ENCODE measurements at places on chromosomes 16 and 17.
A peak's percentile ranks its signal among the peaks of the same experiment; 100 is the strongest.

DNA sequence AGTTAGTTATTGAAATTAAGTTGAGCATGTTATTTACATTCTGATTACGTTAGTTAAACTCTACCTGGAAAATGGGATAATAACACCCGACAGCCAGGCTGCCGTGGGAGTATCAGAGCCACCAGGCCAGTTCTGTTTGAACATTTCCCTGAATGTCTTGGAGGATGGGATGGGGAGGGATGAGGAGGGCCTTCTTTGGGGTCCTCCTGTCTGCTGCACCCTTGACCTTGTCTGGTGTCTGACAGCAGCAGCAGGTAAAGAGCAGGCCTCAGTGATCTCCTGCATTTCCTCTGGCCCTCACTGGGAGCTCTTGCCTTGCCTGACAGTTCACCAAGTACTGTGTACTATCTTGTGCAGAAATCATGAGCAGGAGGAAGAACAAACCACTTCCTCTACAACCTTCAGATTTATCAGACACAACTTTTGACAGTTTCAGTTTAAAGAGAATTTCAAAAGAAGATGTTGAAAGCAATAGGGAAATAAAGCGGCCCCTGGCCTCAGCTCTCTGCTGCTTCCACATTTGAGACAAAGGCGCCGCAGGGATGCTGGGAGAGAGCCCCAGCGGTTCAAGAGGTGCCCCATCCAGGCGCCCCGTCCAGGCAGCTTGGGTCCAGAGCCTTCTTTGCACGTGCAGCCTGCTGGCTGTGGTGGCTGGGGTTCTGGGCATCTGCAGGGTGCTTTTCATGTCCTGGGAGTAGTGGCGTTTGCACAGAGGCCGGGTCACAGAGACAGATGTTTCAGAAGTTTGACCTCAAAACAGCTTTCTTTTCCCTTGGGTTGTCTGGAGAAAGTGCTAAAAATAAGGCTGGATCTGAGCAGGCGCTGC lies 25.3 kb downstream of the CMIP start:
- DNase-seq, result no peak

- DNase-seq, result no peak
Observed at GRCh38 chr17:16448490-16448889, 33.1 kb downstream of the TRPV2 start.

DNA sequence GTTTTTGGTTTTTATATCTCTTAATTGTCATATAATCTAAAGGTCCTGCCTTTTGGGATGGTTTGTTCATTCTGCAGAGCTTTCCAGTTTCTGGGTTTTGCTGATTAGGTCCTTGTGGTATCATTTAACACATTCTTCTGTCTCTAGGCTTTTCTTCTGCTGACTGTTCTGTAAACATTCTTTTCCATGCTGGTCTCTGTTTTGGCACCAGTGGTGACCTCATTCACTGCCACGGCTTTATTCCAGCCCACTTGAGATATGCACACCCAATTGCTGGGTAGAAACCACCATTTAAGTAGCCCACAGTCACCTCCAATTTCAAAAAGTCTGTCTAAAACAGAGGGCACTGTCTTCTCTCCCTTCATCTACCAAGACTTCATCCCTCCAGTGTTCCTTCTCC lies 31.1 kb upstream of the COX10 start:
- DNase-seq, result peak; percentile 2

- DNase-seq, result no peak
Observed at GRCh38 chr17:13746404-13746803, 144.7 kb upstream of the HS3ST3A1 start.

DNA sequence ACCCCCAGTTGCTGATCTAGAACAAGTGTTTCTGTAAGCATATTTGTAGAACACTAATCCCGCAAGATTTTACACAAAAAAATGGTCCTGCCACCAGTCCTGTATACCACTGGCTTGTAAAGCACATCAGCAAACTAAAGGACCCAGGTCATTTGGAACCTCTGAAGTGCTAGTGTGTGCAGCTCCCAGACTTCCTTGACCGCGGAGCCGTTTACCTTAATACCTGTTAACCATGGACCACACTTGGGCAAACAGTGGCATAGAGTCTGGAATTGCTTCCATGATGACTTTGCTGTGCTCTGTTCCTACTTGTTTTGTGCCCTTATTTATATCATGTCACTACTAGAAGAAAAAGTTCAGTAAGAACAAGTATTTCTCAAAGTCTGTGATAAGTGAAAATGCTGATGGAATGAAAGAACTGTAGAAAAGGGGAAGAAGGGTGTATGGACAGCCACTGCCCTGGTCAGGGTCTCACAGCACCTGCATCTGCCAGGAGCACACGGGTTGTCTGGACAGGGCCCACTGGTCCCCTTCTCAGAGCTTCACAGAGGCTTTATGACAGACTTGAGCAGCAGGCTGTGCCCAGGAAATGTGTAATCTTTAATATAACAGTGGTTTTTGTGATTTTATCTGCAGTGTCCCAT lies 29.3 kb downstream of the ALDH3A2 start:
- DNase-seq, result no peak

- no peak for DNase-seq
Observed at GRCh38 chr17:1315409-1315808, 35.9 kb downstream of the TRARG1 start.

DNA sequence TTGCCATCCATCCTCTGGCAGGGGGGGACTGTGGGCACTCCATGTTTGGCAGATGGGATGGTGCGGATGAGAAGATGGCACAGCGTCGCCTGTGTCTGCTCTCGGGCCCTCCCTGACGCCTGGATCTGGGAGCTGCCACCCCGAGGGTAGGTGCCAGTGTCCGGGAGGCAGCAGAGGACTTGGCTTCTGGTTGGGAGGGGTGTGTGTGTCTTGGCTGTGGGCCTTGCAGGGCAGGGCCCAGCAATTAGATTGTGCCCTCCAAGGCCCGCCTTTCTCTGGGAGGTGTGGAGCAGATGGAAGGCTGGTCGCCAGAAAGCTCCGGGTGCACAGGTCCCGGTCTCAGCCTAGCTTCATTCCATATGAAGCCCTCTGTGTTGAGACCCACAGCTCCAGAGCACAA lies 1.4 kb downstream of the RAP1GAP2 start:
- no peak for DNase-seq

- no peak for DNase-seq
Observed at GRCh38 chr17:51230306-51230705, 29.5 kb downstream of the MBTD1 start.

GRCh38 chr17:37610971-37611370 lies 1.8 kb upstream of the SYNRG start:
- no peak for DNase-seq

DNA sequence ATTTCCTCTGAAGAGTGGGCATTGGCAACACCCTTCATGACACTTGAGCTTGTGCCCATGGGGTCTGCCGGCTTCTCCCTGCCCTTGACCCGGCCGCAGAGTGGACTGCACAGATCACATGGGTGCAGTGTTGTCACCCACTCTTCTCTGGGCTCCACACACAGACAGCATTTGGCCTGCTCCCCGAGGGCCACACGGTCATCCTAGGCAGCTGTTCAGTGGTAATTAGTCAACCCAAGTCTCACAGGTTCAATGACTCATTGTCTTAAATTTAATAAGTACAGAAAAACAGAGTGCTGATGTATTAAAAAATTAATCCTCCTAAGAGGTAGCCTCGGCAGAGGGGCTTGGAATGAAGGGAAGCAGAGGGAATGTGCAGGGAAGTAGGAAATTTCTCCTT lies 204.8 kb downstream of the MSI2 start:
- DNase-seq, result peak; percentile 55

- no peak for DNase-seq
Observed at GRCh38 chr16:66036793-66037715, 329.4 kb upstream of the CDH5 start.

- no peak for DNase-seq
Observed at GRCh38 chr17:43405861-43406260, 7.1 kb downstream of the ARL4D start.

DNA sequence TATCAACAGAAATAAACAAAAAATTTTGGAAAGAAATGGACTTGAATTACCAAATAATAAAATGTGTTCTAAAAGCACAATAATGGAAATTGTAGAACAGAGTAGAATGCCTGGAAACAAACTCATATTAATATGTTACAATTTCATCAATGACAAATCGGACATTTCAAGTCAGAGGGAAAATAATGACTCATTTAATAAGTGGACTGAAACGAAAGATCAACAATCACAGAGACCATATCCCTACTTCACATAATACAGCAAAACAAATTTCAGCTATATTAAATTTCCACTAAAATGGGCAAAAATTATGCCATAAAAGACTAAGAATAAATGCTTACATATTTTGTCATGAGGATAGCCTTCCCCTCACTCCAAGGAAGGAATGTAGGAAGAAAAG lies 25.7 kb downstream of the CDYL2 start:
- no peak for DNase-seq

DNA sequence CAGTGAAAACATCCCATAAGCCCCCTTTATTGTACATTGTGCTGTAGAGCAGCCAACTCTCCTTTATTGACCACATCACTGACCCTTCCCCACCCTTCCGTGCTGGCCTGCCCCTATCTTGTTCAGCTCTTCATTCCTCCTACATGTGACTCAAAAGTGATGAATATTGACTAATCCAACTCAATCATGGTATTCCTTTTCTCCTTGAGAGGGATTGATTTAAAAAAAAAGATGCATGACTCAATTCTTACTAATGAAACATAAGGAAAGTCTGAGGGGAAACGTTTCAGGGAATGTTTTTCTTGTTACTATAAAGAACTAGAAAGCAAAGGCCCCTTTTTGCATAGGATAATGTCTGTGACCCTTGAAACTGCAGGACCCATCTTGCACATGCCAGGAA lies 125.2 kb upstream of the SOX9 start:
- DNase-seq, result peak; percentile 95

DNA sequence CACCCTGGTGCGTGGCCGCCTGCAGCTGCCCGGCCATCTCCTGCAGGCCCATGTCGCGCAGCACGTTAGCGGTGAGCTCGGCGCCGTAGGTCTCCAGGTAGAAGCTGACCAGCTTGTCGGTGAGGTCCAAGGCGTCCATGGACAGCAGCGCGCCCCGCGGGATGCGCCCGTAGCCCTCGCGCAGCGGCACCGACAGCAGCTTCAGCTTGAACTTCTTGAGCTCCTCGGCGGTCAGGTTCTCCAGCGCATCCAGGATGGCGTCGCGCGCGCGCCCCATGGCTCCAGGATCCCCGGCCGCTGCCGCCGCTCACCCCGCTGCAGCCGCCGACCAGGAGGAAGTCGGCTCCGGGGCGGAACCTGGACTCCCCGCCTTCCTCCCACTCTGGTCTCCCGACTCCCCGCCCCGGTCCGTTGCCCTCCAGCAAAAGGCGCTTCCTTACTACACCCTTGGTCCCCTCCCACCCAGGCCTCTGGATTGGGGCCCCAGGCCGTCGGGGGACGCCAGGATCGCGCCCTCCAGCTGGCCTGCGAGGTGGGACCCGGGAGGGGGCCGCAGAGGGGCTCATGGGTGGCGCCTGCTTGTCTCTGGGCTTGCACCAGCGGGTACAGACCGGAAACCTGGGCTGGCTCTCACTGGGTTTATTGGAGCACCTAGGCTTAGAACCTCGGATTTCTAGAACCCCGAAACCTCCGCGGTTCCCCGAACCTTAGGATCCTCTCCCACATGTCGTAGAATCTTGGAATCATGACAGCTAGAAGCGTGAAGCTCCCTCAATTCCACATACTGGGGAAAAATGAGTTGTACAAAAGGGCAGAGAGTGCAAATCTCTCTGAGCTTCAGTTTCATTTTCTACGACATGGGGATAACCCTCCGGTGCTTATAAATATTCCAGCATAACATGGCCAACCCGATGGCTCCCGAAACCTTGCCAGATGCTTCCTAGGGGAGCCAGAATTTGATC lies at the start of gene PYCARD:
Gene PYCARD (minus strand): TSS at position 347 of the 962 bp plus-strand sequence. CDS start 70 bp downstream, at position 277.
- peak; percentile 33 for DNase-seq

- no peak for DNase-seq
Observed at GRCh38 chr17:4598776-4599504, 14.6 kb downstream of the SMTNL2 start.

DNA sequence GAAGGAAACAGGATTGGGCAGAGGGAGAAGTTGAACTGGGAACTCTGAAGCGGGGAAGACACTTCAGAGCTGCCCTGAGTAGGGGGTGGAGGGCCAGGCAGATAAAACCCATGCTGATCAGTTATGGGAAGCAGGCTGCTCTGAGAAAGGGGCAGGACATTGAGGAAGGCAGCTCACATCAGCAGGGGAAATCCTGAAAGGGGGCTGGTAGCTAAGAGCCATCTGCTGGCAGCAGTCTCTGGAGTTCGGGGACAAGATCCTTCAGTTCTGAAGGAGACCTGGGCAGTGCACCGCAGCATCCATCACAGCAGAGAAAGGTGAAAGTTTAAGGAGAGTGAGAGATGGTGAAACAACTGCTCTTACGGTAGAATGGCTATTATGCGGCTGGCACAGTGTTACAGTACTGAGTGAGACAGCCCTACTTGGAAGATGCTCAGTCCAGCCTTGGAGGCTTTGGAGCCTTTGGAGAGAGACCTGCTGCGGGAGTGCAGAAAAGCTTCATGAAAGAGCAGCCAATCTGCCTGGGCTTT lies 5.4 kb upstream of the KIF18B start:
- no peak for DNase-seq

- DNase-seq, result peak; percentile 63
Observed at GRCh38 chr17:19724501-19725420, 8.4 kb upstream of the SLC47A2 start.

DNA sequence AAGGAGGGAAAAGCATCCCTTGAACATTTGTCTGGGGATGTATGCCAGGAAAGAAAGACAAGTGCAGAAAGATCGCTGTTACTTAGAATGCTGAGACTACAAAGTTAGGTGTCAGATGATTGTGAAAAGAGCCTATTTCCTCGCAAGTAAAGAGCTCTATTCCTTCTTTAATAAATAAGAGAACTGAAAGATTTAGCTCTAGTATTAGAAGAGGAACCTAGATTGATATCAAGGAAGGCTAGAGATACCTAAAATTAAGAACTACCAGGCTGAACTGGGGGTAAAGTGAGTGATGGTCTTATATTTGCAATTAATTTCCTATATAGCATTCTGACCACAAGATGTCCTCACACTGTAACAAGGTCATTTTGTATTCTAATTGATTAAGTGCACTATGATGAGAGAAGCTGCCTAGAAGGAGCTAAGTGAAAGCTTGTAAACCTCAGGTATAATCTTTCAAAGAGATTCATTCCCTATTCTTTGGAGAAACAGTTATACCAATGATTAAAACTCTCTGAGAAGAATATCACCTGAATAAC lies 62.3 kb downstream of the SSH2 start:
- DNase-seq, result no peak

GRCh38 chr17:28643983-28644786 lies 773 bp downstream of the BLTP2 start:
- DNase-seq, result peak; percentile 53

DNA sequence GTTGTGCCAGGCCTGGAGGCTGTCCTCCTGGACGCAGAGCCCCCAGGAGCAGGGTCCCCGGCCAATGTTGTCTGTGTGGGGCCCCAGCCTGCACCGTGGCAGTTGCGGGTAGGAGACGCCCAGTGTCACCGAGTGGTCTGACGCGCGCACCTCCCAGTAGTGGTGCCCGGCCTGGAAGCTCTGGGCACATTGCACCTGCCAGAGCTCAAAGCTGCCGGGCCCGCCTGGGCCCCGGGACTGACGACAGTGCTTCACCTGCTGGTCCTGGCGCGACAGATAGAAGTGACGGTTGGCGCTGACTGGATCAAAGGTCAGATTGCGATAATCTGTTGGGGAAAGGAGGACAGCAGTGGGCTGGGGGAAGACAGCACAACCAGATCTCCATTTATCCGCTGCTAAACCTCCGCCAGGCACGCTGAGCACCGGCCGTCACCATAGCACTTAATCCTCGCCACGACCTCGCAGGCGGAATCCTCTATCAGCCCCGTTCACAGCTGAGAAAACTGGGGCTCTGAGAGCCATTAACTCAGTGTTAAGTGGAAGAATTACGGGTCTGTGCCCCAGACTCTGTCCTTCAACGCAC lies 5.6 kb downstream of the TRIM65 start:
- no peak for DNase-seq

All from bronchial epithelial cell (primary cell).